SHP77 (cell line): ENCODE measurements at places on chromosomes 12 and 14.

- DNase-seq = no peak
These were observed 9.6 kb downstream of the APOBEC1 start for GRCh38 chr12:7656121-7656520.

DNA sequence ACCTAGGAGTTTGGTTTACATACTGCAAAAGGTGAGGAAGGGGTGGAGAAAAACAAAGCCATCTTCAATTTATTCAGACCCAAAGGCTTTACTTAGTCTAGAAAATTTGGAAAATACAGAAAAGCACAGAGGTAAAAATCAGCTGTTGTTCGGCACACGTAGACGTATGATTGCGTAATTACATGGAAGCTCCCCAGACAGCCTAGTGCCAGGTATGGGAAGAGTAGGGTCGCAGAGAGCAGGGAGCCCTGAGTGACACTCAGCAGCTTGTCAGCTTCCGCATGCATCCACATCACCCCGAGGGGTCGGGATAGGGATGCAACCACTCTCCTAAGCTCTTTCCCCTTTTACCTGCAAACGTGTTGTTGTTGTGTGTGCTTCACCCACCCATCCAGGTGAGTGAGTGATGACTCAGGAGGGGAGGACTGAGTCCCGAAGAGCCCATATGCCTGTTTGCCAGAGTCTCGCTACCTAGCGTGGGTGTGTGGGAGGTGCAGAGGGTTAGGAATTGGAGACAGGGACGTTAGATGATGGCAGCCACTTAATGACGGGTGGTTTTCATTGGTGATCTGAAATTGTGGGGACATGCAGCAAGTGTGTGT lies 20.1 kb downstream of the PIWIL1 start:
- DNase-seq = no peak

DNA sequence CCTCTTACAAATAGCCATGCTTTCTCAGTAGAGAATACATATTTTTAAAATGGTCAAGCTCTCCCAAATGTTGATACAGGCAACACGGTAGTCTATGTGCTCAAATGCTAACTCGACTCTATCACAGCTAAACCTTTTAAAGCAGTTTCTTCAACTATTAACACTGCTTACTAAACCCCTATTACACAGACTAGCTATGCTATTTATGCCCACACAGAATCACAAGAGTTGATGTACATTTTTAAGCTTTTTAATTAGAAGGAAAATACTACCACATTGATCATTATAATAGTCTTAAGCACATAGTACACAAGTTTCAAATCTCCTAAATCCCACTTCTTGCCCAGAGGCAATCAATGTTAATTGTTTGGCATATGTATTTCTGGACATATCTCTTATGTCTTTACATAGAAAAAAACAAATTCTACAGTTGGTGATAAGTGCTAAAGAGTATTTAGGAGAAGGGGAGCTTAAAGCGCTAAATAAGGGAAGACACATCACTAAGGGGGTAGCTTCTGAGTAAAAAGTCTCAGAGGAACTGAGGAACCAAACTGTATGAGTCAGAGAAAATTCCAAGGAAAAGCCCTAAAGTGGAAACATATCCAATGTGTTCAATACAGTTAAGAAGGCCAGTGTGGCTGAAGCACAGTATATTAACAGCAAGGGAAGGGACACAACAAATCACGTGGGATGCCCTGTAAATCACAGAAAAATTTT lies 13.7 kb downstream of the HNRNPC start:
- DNase-seq = no peak

DNA sequence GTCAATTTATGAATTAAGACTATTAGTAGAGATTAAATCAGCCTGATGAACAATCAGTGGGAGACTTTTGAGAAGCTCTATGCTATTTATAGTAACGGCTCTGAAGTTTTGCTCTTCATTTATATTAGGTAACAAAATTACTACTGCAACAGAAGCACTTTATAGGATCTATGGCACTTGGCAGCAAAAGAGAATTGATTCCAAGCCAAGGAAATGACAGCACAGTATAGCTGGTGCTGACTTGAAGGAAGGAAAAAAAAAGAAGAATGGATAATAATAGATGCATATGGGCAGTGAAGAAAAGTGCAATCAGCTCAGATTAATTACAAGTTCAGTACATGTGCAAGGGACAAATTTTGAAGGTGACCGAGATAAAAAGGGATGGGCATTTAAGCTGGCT lies 228.2 kb upstream of the PPFIA2 start:
- DNase-seq = no peak

GRCh38 chr12:124543590-124544310 lies 23.7 kb downstream of the NCOR2 start:
- DNase-seq = no peak

DNA sequence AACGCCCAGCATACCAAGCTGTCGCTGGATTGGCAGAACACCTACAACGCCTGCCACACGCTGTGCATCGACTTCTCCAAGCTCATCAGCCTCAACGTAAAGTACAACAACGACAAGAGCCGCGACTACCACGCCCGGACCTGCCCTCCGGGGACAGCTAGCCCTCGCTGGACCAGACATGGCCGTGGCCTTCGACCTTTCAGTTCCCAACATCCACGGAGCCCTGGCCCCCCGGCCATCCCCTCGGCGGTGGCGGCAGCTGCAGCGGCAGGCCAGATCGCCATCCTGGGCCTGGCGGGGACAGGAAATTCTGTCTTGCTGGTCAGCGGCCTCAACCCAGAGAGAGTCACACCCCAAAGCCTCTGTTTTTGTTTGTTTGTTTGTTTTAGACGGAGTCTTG lies 132.6 kb upstream of the FUT8 start:
- DNase-seq = no peak

DNA sequence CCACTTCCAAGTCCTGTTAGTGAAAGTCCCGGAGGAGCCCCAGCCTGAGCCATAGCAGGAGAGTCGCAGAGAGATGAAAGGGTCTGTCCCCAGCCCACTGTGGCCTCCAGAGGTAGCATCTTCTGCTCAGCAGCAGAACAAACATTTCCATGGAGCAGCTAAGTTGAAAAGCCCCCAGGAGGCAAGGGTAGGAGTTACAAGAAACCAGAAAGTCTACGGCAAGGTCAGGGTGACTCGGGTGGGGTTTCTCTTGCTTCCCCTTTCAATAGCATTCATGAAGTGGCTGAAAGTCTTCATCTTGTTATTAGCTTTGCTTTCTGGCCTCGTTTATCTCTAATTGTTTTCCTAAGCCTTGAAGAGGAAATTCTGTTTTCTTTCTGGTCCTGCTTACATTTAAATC lies 151.2 kb upstream of the DIO3 start:
- no peak for DNase-seq

DNA sequence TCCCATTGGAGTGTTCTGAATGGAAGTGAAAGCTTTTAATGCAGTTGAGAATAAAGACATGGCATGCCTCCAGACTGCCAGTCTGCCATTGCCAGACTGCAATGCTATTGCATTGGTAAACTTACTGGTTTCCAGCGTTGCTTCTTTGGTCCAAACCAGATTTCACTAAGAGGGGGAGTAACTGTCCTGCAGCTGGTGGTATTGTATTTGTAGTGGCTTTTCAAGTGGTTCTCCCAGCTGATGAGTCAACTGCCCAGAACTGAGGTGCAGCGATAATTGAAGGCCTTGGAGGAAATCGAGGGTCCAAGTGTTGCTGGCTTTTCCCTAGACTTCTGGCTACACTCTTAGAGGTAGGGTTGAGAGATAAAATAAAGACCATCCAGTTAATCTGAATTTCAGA lies 31.9 kb downstream of the ERG28 start:
- DNase-seq = no peak

DNA sequence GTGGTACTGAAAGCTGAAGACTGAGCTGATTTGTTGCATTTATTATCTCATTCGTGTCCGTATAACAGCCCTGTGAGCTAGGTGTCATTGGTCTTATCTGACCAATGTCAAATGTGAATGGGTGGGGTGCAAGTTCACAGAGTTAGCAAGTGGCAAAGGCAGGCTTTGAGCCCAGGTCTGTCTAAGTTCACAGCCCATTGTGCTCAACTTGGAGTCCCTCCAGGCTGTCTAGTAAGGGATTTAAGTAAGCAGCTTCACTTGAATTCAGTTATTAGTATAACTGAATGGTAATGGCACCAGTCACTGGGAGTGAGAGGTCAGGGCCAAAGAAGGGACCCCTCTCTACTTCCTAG lies 8.5 kb downstream of the C1S start:
- no peak for DNase-seq

DNA sequence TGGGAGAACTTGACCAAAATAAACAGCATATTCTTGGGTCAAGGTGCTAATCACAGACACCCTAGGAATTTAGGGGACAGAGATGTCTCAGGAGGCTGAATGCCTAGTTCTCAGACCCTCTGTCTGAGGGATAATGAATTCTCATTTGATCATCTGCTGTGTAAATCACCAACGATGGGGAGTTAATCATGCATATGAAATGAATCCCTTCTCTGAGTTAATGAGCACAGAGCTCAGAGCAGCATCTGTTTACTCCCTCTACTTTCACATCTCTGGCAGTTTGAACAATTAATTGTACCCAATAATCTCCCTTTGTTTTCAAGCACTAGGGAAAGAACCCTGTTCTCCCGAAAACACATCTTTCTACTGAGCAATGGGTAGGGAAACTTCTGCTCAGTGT lies 129.4 kb upstream of the SRRM4 start:
- no peak for DNase-seq

- DNase-seq = no peak
These were observed 84.9 kb upstream of the DUSP6 start for GRCh38 chr12:89437231-89437630.

DNA sequence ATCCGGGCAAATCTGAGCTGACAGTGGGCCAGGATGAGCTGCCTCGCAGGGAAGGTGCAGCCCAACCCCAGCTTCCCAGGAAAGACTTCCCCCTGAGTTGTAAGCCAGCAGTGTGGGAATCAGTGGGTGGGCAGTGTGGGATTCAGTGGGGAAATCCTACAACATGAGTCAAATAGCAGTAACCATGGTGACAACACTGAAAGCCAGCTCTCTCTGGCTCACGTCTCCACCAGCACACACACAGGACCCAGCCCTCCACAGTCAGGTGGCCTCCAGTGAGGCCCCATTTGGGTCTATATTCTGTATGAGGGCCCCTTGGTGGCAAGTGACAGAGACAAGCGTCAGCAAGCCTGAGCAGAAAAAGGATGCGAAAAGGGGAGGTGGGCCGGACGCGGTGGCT lies 6.0 kb upstream of the LGALS3 start:
- no peak for DNase-seq

DNA sequence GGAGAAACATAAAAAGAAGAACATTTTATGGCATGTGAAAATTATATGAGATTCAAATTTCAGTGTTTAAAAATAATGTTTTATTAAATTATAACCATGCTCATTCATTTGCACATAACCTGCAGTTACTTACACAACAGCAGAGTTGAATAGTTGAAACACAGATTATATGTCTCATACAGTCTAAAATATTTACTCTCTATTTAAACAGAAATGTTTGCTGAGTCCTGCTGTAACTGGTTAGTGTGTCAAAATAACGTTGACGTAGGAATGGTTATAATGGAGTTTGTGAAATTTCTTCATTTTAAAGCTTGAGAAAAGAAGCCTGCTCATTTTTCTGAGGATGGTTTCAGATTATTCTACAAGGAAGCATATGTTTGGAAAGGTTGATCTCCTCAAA lies 196.5 kb upstream of the GARIN2 start:
- no peak for DNase-seq

DNA sequence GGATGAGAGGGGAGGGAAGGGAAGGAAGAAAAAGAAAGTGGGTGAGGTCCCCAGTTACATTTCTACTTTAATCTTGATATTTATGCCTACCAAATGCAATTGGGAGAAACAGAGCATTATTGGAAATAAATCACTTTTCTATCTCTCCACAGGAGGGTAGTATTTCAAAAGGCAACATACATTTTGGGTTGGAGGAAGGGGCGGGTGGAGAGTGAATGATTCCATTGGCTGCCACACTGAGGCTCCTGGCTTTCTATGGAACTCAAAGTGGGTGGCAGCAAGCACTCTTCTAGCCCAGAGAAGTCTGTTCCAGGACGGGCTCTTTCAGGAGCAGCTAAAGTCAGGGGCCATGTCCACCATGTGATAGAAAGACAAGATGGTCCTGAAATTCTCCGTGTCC lies 441.3 kb downstream of the DAD1 start:
- DNase-seq = no peak

GRCh38 chr14:98161356-98161755 lies 1110.6 kb downstream of the BCL11B start:
- DNase-seq = no peak

- DNase-seq = no peak
These were observed 63.3 kb downstream of the BMP4 start for GRCh38 chr14:53893374-53893773.

DNA sequence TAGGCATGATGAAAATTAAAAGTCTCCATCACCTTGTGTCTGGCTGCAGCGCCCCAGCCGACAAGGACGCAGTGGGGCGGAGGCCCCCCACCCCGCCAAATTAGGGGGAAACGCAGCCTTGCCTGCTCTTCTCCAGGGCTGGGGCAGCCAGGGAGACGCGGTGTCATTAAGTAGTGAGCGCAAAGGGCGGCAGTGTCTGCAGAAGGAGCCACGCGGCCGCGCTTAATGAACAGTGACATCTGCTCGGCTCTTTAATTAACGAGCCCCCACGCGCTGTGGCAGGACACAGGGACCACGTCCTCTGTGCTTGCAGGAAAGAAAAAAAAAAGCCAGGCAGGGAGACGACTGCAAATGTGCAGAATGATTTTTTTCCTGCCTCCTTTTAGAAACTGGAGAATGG lies 93.4 kb upstream of the NCOR2 start:
- DNase-seq = no peak

GRCh38 chr14:100735271-100735670 lies 8.6 kb downstream of the DLK1 start:
- DNase-seq = no peak

DNA sequence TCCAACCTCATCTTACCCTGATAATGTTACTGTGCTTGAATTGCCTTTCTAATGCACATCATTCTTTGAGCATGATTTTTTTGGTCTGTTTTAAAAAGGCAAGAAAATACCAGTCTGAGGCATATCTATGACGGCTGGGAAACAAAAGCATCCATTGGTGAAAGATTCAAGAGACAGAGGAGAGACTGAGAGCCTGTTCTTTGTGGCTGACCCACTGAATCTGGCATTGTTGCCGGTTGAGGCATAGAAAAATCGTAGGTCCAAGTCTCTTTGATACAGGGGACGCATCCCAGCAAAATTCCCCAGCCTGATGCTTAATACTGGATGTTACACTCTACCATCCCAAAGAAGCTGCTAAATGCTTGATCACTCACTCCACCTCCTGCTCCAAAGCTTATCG lies 2.9 kb upstream of the KLHL42 start:
- no peak for DNase-seq
